Right renal cortex interstitium (tissue), 3 donors: ENCODE measurements at places on chromosomes 2 and 18. TPM values are rescaled to one million over a fixed set of nuclear protein-coding genes. Genes with fewer than 3 reads are reported as not detected.

- no peak for DNase-seq
These were observed 12.3 kb downstream of the EN1 start for GRCh38 chr2:118834901-118835745.

GRCh38 chr18:22277758-22278157, 108.4 kb downstream of the GATA6 start:
- DNase-seq = no peak

DNA sequence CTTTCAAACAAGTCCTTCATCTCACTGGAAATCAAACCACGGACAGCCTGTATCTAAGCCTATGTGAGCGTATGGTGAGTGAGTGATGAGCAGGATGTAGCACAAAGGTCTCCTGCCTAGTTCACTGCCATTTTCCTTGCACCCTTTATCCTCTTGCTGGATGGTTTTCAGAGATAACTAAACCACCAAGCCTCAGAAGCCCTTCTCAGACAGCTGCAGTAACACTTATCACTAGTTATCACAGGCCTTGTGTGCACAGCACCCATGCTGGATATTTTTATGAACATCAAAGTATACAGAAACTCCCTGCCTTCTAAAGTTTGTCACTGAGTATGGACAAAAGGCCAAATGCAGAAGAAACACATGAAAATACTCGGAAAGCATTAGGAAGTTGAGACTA, 69.5 kb downstream of the C1D start:
- no peak for DNase-seq

The RAPGEF4 gene
- 11.0 TPM for polyA plus RNA-seq
